ENCODE measurements at places on chromosomes 11 and 22. TPM values are rescaled to one million over a fixed set of nuclear protein-coding genes. Genes with fewer than 3 reads are reported as not detected.

- DNase-seq: no peak
These were observed 50.6 kb upstream of the FTH1 start for GRCh38 chr11:62017878-62018655.

GRCh38 chr11:11577251-11577855 is 44.5 kb downstream of the GALNT18 start:
- no peak for DNase-seq

DNA sequence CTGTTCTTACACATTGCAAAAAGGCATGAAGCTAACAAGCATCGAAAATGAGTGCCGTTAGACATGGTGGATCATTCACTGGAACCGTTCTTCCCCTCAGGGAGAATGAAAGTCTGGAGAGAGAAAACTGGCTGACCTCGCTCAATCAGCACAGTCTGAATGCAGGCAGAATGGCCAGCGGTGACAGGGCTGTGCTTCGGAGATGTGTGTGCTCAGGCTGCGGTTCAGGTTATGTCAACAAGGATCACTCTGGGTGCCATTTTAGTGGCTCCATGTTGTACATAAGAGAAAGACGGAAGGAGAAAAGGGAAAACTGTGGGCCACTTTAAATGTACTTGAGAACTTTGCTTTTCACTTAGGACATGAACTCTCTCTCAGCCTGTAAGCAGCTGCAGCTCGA is 749.8 kb upstream of the ARHGAP42 start:
- DNase-seq: no peak

DNA sequence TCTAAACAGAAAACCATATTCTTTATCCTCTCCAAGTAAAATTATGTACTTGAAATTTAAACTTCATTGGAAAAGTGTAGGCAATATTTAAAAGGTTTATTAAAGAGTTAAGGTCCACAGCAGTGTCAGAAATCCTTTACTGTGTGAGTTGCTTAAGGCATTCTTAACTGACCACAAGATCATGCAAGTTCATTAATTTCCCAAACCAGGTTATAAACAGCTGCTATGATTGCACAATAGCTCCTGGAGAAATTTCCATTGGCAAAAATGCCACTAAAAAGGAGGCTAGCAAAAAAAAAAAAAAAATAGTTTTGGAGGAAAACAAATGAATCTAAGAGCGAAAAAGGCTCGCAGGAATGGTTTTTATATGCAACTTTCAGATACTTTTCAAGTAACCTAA is 106.2 kb downstream of the ETS1 start:
- DNase-seq: no peak

- no peak for DNase-seq
These were observed 76.4 kb upstream of the MTNR1B start for GRCh38 chr11:92892802-92893684.

DNA sequence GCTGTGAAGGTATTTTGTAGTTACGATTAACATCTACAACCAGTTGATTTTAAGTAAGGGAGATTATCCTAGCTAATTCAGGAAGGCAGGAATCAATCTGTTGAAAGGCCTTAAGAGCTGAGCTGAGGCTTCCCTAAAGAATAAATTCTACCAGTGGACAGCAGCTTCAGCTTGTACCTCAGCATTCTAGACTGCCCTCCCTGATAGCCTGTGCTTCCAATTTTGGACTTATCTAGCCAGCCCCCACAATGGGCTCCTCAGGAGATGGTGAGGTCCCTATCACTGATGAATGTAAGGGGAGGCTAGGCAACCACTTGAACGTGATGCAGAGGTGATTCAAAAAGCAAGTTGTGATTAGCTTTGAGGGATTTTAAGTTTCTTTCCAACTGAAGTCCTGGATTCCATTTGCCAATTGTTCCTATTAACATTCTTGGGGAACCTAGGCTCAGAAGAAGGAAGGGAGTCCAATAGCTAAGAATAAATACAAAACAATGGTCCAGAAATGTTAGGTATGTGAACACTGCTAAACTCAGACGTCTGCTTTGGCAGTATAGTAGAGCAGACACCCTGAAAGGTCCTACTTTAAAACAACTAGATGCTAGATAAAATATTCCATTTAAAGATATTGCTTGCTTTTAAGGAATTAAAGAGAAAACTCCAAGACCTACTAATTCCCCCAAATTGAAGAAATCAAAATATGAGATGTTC is 404.3 kb upstream of the TENM4 start:
- DNase-seq: no peak

The PLEKHA7 gene
- 5.1 TPM for total RNA-seq

The SLC22A6 gene
- total RNA-seq: not detected

The HPX gene
- not detected for total RNA-seq

The MIOX gene
- 0.29 TPM for total RNA-seq

Measured in activated naive CD8-positive, alpha-beta T cell treated with anti-CD3 and anti-CD28 coated beads for 36 hours (primary cell).